GM23248 (cell line): ENCODE measurements at places on chromosomes 4 and X. TPM values are rescaled to one million over a fixed set of nuclear protein-coding genes. Genes with fewer than 3 reads are reported as not detected.

The CLDN2 gene
- total RNA-seq, result not detected in 2 replicates

DNA sequence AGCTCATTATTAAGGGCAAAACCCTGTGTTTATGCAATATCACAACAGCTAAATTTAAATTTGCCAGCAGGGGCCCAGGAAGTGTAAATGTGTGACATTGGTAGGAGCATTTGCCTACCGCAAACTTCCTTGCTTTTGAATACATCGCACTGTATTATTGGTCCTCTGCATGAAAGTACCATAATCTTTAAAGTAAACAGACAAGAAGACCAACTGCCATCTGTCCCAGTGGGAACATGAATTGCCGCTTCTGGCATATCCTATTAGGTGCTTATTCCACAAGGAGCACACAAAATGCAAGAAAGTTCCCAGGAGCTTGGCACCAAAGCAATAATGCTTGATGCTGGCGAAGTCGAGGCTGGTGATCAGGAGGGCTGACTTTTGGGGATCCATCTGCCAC, 51.3 kb downstream of the SOD3 start:
- H3K4me3 ChIP-seq, result no peak overlapping the region
- H3K27ac ChIP-seq, result no peak overlapping the region
- DNase-seq, result no peak
- no peaks in the 10 kb centered on the region for H3K36me3 ChIP-seq
- peaks cover 20% of the 10 kb centered on the region for H3K4me1 ChIP-seq

- peak overlapping the region; percentile 97 for H3K27ac ChIP-seq
- H3K36me3 ChIP-seq, result peaks cover 67% of the 10 kb centered on the region
- H3K27me3 ChIP-seq, result no peaks in the 10 kb centered on the region
- peak overlapping the region; percentile 63 for H3K4me3 ChIP-seq
- DNase-seq, result no peak
Measured at GRCh38 chrX:45760187-45760742, 559.6 kb upstream of the DIPK2B start.

GRCh38 chr4:189809241-189809735, 131.4 kb upstream of the FRG1 start:
- no peaks in the 10 kb centered on the region for H3K27me3 ChIP-seq
- no peaks in the 10 kb centered on the region for H3K4me1 ChIP-seq
- H3K36me3 ChIP-seq, result no peaks in the 10 kb centered on the region
- DNase-seq, result no peak
- no peak overlapping the region for H3K27ac ChIP-seq

DNA sequence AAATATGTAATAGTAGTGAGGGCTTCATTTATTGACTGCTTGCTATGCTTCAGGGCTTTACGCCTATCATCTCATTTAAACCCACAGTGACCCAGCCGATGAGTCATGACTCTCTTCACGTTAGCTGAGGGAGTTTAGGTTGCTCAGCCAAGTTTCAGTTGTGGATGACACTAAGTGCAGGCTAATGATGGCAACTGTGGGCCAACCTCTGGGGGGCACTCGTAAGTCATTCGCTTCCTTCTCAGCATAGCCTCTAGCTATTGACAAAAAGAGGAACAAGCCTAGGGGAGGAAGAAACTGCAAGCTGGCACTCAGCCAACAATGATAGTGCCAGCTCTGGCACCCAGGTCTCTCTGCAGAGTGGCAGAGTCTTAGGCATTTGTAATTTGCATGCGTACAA, 325.0 kb downstream of the ARHGAP10 start:
- H3K4me1 ChIP-seq, result 0 out of 2 replicates have a peak, but pooled peaks cover 6% of the 10 kb centered on the region
- no peaks in the 10 kb centered on the region for H3K36me3 ChIP-seq

The SSX2B gene
- total RNA-seq, result not detected in 2 replicates

DNA sequence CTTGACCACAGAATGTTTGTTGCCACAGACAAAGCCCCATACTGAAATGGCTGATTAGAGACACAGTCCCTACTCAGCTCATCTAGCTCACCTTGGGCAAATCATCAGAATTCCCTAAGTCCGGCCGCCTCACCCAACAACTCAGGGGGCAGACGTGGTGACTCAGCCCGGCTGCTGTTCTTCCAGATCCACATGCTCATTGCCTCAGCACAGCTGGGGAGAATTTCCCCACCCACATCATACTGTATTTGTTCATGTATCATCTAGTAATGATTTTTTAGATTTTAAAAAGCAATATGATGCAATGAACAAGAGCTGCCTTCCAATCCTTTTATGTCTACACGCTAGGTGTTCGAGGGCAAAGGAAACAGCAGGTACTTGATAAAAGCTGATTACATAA, 333.8 kb upstream of the TENM3 start:
- DNase-seq, result peak; percentile 40
- no peak overlapping the region for H3K27ac ChIP-seq
- no peaks in the 10 kb centered on the region for H3K36me3 ChIP-seq
- H3K4me1 ChIP-seq, result no peaks in the 10 kb centered on the region

- no peaks in the 10 kb centered on the region for H3K36me3 ChIP-seq
- H3K27ac ChIP-seq, result no peak overlapping the region
- no peak overlapping the region for H3K4me3 ChIP-seq
- H3K4me1 ChIP-seq, result 0 out of 2 replicates have a peak, but pooled peaks cover 3% of the 10 kb centered on the region
- DNase-seq, result no peak
Measured at GRCh38 chr4:6951880-6952381, 42.3 kb downstream of the TBC1D14 start.

DNA sequence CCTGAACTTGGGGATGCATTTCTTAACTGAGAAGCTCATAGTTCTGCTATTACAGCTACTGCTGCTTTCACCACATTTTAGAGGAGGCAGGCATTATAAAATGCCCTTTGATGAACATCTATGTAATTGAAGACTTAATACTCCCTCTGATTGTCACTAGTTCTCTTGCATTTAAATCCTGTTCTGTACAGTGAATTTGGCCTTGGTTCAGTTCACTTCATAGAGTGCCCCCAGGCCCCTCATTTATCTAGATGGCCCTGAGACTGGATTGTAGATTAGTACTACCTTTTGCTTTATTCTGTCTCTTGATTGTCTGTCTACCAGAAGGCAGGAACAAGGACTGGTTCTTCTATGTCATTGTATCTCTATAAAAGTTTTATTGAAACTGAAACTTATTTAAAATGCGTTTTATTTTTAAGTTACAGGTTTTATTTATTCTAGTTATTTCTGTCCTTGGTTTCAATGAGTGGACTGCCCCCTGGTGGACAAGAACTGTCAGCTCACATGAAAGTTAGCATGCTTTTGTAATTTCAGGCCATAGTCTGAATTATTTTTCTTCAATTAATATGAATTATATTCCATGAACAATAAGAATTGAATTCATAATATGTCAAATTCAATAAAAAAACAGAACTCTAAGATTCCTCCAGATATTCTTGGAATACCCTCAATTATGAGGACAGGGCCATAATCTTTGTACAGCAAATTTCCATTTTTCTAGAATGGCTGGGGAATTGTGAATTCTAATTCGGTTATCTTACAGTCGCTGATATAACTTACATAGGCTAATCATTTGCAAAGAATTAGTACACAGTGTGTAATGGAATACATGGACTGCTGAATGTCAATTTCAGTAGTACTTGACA, 47.2 kb upstream of the TMEM33 start:
- H3K4me3 ChIP-seq, result no peak overlapping the region
- peaks cover 50% of the 10 kb centered on the region for H3K27me3 ChIP-seq
- H3K4me1 ChIP-seq, result no peaks in the 10 kb centered on the region
- H3K36me3 ChIP-seq, result no peaks in the 10 kb centered on the region
- peak; percentile 66 for DNase-seq

GRCh38 chrX:57379296-57379695, 92.8 kb downstream of the FAAH2 start:
- no peaks in the 10 kb centered on the region for H3K27me3 ChIP-seq
- no peak overlapping the region for H3K27ac ChIP-seq
- H3K4me1 ChIP-seq, result no peaks in the 10 kb centered on the region
- DNase-seq, result no peak
- no peaks in the 10 kb centered on the region for H3K36me3 ChIP-seq

- H3K36me3 ChIP-seq, result no peaks in the 10 kb centered on the region
- no peaks in the 10 kb centered on the region for H3K27me3 ChIP-seq
- H3K27ac ChIP-seq, result no peak overlapping the region
Measured at GRCh38 chr4:95877636-95878035, 37.7 kb downstream of the PDHA2 start.

GRCh38 chrX:139890991-139891700, 41.7 kb downstream of the ATP11C start:
- DNase-seq, result peak; percentile 69
- no peaks in the 10 kb centered on the region for H3K36me3 ChIP-seq
- peak overlapping the region; percentile 34 for H3K27ac ChIP-seq
- no peaks in the 10 kb centered on the region for H3K27me3 ChIP-seq
- peak overlapping the region; percentile 46 for H3K4me3 ChIP-seq

DNA sequence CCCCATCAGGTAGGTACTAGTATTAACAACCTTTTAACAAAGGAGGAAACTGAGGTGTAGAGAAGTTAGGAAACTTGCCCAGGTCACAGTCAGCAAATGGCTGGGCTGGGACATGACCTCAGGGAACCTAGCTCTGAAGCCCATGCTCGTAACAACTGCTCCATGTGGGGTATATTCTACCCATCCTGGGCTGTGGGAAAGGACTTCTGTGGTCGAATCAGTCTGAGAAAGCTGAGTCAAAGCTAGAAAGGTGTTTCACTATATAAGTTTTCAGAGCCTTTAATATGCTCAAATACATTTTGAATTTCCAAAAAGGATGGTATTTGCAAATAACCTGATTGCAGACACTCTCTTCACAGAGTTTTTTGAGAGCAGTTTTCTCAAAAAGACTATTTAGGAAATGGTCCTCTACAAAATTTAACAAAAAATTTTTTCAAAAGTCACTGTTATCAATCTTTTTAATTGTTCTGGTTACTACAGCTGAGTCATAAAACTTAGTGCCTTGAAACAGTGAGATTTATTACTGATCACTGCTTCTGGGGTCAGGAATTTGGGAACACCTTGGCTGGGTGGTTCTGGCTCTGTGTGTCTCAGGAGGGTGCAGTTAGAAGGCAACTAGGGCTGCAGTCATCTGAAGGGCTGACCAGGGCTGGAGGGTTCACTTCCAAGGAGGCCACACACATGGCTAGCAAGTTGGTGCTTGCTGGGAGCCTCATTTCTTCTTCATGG, 53.6 kb downstream of the NSG1 start:
- no peak overlapping the region for H3K4me3 ChIP-seq
- H3K27ac ChIP-seq, result no peak overlapping the region
- no peak for DNase-seq
- H3K27me3 ChIP-seq, result no peaks in the 10 kb centered on the region

The TMEM144 gene
- total RNA-seq, result 0.63 and 2.4 TPM in 2 replicates

DNA sequence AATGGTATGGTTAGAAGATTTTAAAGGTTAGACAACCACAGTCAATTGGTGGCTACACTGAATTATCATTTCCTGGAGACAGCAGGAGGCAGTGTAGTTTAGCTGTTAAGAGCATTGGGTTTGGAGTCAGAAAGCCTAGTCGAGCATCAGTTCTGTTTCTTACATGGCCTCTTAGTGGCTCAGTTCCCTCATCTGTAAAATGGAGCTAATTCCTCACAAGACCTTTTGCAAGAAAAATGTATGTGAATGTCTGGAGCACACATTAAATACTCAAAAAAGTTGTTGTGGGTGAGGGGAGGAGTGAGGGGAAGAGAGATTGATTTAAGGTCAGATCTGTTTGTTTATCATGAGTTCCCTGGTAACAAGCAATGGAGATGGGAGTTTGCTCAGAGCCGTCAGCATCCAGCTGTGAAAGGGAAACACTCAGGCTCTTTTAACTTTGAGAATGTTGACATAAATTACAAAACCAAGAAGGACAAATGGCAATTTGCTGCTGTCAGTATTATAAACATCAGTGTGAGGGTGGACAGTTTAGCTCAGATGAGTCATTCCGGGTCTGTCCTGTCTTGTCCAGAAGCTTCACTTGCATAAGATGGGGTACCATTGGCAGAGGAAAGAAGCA, 98.2 kb upstream of the PGRMC2 start:
- H3K4me1 ChIP-seq, result peaks cover 48% of the 10 kb centered on the region
- H3K27ac ChIP-seq, result peak overlapping the region; percentile 69
- no peak overlapping the region for H3K4me3 ChIP-seq

- H3K27ac ChIP-seq, result no peak overlapping the region
- no peaks in the 10 kb centered on the region for H3K36me3 ChIP-seq
- peak; percentile 62 for DNase-seq
Measured at GRCh38 chrX:67545893-67546495, 2.2 kb downstream of the AR start.

GRCh38 chr4:182736207-182736606, 181.0 kb downstream of the DCTD start:
- no peak overlapping the region for H3K27ac ChIP-seq
- no peak overlapping the region for H3K4me3 ChIP-seq
- no peaks in the 10 kb centered on the region for H3K36me3 ChIP-seq
- no peaks in the 10 kb centered on the region for H3K27me3 ChIP-seq

The TKTL2 gene
- total RNA-seq, result not detected in 2 replicates

The MAGEB6 gene
- not detected in 2 replicates for total RNA-seq

The ETFDH gene
- total RNA-seq, result 18.5 and 26.4 TPM in 2 replicates

- DNase-seq, result no peak
- no peak overlapping the region for H3K4me3 ChIP-seq
- H3K36me3 ChIP-seq, result no peaks in the 10 kb centered on the region
- H3K27ac ChIP-seq, result no peak overlapping the region
Measured at GRCh38 chrX:153879741-153880439, 6.1 kb downstream of the L1CAM start.

DNA sequence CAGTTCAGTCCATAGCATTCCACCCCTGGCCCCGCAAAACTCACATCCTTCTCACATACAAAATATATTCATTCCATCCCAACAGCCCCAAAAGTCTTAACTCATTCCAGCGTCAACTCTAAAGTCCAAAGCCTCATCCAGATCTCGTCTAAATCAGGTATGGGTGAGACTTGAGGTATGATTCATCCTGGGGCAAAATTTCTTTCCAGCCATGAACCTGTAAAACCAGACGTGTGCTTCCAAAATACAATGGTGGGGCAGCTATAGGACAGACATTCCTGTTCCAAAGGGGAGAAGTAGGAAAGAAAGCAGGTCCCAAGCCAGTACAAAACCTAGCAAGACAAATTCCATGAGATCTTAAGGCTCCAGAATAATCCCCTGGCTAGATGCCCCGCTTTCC, 76.9 kb downstream of the CLDN34 start:
- H3K4me1 ChIP-seq, result peaks cover 16% of the 10 kb centered on the region; the same call in 1 of the 2 replicates
- H3K27ac ChIP-seq, result no peak overlapping the region
- H3K27me3 ChIP-seq, result no peaks in the 10 kb centered on the region
- no peak overlapping the region for H3K4me3 ChIP-seq

- peaks cover 23% of the 10 kb centered on the region; the same call in 1 of the 2 replicates for H3K36me3 ChIP-seq
- no peak overlapping the region for H3K27ac ChIP-seq
- H3K4me1 ChIP-seq, result no peaks in the 10 kb centered on the region
Measured at GRCh38 chr4:128107766-128108165, 46.7 kb downstream of the LARP1B start.

DNA sequence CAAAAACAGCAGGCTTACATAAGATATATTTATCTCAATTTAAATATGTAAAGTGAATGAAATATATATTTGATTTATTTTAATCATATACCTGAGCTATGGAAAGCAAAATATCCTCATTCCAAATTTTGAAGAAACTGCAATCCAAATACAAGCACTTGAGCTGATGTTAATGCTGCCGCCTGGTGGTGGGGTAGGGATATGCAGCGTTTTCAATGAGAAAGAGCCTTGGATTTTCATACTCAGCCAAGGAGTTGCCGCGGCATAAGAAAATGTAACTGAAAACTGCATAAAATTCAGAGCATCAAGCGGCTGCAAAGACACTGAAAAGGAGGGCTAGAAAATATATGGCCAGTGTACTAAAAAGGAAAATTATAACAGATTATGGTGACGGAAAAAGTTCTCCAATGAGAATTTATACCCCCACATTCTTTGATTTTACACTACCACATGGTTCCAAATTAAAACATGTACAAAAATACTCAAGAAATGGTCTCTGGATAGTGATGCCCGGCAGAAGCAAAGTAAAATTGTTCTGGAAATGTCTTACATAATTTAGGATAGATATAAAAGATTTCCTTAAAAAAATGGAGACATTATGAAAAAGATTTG, 660.3 kb upstream of the PITX2 start:
- H3K4me1 ChIP-seq, result 0 out of 2 replicates have a peak, but pooled peaks cover 4% of the 10 kb centered on the region
- H3K27me3 ChIP-seq, result no peaks in the 10 kb centered on the region
- H3K36me3 ChIP-seq, result no peaks in the 10 kb centered on the region
- H3K27ac ChIP-seq, result no peak overlapping the region
- peak; percentile 56 for DNase-seq
- H3K4me3 ChIP-seq, result peak overlapping the region; percentile 30; the same call in 1 of the 2 replicates
